ENCODE measurements at places on chromosomes 16 and 17.

GRCh38 chr16:66399031-66399430, 28.1 kb upstream of the BEAN1 start:
- no peak for DNase-seq

GRCh38 chr17:77727037-77727615, 231.4 kb upstream of the TNRC6C start:
- no peak for DNase-seq

DNA sequence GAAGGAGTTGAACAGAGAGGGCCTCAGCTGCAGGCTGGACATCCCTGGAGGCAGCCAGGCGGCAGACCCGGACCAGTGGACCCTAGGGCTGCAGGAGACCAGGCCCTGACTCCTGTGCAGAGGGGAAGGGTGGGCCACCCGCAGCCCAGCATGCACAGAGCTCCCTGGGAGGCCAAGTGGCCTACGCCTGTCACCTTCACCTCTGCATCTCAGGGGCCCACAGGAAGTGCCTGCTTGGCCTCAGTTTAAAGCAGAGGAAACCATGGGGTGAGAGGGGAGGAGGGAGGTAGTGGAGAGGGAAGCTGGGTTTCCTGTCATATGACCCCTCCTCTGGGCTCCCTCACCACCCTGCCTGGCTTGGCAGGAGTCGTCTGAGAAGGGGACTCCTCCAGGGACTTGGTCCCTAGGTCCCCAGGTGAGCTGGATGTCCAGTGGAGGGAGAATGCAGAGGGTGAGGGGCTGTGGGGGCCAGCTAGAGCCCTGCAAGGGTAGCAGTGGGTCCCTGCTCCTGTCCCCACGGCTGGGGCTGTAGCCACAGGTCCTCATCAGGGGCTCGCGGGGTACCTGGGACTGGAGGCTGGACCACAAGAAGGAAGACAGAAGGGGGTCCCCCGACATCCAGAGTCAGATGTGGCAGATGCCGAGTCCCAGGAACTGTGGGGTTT, at the start of gene TMC8:
Gene TMC8, plus strand, starts transcription at position 335 of the 665 bp plus-strand sequence. CDS start 818 bp downstream, outside the sequence.
- no peak for DNase-seq

DNA sequence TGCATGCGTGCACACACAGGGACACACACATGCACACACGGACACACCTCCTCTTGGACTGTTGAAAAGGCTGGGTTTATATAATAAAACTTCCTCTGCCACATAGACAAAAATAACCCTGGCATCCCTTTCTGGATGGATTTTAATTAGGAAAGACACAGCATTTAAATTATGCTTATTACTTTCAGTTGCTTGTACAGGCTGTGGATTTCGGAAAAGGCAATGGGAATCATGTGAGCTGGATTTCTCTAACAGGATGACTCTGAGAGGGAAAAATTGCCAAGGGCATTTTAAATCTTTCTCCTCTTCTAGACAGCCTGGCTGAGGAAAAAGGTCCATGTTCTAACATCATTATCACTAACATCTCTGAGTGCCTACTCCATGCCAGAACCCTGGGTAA, 75.9 kb downstream of the HLF start:
- no peak for DNase-seq

GRCh38 chr17:6138761-6139446, 68.7 kb downstream of the WSCD1 start:
- no peak for DNase-seq

Data from NCI-H1092 (cell line).